ENCODE measurements at places on chromosomes 1 and 21.

- DNase-seq: no peak
Measured at GRCh38 chr1:152251391-152251790, 27.4 kb upstream of the HRNR start.

DNA sequence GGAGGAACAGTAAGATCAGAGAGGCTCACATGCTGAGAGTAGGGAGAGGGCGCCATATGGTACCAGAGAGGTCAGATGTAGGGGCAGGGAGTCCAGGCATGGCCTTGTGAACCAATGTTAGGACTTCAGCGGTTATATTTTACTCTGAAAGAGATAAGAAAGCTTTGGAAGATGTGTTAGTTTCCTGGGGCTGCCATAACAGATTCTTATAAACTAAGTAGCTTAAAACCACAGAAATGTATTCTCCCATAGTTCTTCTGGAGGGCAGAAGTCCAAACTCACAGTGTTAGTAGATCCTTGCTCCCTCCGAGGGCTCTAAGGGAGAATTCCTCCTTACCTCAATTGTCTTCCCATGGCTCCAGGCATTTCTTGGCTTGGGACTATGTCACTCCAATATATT, 502.5 kb upstream of the ADGRL2 start:
- DNase-seq: no peak

GRCh38 chr21:44653656-44654575, 543 bp downstream of the KRTAP12-4 start:
- no peak for DNase-seq

DNA sequence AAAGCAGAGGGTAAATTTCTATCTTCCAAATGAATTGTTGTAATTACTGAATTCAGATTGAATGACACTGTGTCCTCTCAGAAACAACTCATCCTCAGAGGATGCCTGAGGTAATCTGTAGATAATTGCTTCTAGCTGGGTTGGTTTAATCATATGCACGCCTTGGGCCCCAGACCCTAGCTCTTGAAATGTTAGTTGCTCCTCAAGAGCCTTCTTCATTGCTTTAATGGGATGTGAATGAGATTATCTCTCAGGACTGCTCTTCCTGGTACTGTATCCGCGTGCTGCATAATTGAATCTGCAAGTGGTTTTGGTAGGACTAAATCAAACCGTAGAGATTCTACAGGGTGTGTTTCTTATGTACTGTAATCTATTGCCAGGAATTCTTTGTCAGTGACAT, 569.3 kb upstream of the NEGR1 start:
- DNase-seq: no peak

- DNase-seq: no peak
Measured at GRCh38 chr21:39625211-39625895, 12.6 kb downstream of the B3GALT5 start.

DNA sequence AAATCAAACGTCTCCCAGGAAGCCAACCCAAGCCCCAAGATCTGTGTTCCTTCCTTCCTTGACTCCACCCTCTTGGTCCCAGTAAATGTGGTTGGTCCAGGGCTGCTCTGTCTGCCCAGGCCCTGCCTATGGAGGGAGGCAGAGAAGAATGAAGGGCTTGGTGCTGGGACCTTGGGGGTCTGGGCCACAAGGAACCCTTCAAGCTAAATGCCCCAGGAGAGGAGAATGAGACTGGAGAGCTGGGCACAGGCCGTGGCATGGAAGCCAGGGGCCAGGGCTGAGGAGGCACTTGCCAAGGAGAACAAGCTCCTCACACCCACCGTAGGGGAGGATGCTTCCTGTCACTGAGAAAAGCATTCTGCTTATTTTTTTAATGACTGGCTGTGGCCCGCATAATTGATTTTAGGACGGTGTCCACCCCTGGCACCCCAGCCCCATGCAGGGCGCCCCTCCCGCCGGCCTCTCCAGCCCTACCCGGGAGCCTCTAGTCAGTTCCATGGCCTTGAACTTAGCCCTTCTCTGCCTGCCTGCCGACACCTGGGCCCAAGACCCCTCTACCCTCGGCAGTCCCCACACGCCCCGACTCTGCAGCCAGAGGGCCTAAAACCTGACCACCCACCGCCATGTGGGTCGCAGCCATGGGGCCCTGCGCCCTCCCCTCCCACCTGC, 889 bp downstream of the CLEC20A start:
- no peak for DNase-seq

GRCh38 chr1:27503844-27504587, 14.0 kb upstream of the WASF2 start:
- no peak for DNase-seq

DNA sequence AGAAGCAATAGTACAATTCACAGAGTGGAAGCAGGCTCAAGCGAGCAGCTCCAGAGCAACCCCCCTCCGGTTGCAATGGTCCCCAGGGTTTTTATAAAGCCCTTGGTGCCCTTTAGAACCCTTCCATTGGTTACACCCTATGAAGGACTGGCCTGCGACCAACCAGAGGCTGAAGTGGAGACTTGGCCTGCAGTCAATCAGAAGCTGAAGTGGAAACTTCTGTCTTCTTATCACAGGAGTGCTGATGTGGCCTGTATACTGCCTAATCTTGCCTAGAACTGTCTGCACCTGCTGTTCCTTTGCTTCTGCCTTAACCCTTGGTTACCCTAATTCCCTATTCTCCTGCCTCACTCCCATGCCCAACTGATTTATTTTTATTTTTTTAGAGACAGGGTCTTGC, 15.4 kb upstream of the FRRS1 start:
- DNase-seq: no peak
